Stimulated activated CD8-positive, alpha-beta memory T cell treated with anti-CD3 and anti-CD28 coated beads, Interleukin-4, amount 100 ng/mL, for 48 hours (primary cell): ENCODE measurements at places on chromosomes 16 and 17.

GRCh38 chr17:5297245-5297644, 15.2 kb downstream of the RABEP1 start:
- DNase-seq: no peak

DNA sequence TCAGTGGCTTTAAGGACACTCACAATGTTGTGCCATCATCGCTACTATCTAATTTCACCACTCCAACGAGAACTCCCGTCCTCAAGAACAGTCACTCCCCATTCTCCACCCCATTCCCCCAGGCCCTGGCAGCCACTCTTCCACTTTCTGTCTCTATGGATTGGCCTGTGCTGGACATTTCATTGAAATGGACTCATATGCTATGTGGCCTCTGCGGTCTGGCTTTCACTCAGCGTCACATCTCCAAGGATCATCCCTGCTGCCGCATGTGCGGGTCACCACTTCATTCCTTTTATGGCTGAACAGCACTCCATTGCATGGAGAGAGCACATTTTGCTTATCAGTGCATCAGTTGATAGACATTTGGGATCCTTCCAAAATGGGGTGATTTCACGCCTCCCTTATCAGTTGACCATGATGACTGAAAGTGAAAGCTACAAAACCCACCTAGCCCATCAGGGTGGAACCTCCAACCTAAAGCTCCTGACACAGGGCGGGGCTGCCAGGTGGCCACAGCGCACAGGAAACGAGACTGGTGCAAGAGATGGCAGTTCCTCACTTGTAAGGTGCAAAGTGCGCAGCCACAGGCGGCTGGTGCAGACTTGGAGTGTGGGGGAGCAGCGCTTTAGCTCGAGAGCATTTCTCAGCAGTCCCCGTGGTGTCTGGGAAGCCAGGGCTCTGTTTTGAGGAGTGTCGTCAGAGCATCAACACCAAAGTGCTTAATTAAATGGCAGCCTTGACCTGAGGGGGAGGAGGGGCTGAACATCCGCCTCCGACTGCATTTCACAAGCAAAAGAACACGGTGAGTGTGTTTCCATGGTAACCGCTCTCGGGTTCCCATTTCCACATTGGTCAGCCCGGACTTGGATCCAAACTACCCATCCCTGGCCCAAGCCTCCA, 23.8 kb downstream of the COTL1 start:
- DNase-seq: peak; percentile 85

DNA sequence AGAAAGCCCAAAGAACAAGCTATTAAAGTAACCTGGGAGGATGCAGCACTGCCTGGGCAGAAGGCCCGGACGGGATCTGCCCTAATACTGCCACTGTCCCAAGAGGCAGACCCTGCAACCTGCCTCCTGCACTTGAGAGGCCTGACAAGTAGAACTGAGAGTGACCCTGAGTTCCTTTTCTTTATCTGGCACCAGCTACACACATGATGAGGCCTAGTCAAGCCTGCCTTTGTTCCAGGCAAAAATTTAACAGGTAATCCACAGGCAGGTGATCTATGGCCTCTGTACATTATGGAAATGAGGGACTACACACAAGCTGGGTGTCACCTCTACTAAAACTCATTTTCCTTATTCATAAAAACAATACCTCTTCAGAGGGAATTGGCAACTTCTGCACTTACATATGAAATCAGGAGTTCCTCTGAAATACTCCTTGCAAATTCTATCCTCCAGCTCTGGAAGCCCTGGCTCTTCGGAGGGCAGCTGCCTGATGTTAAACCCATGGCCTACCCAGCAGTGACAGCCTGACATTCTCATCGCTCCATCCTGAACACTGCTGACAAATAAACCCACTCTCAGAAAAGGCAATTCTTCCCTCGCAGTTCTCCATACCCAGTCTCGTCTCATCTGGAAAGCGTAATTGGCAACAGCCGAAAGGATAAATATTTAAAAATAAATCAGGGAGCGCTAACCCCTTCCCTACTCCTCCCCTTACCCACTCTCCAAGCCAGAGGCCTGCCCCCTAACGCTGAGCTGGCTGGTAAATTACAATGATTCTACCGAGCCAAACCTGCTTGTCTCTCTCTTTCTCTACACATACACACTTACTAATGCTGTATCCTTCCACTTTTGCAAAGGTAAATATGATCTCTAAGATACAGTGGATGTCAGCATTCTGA, 2.5 kb upstream of the ZFHX3 start:
- DNase-seq: no peak

GRCh38 chr16:67406111-67406971, 9.9 kb downstream of the ZDHHC1 start:
- no peak for DNase-seq

DNA sequence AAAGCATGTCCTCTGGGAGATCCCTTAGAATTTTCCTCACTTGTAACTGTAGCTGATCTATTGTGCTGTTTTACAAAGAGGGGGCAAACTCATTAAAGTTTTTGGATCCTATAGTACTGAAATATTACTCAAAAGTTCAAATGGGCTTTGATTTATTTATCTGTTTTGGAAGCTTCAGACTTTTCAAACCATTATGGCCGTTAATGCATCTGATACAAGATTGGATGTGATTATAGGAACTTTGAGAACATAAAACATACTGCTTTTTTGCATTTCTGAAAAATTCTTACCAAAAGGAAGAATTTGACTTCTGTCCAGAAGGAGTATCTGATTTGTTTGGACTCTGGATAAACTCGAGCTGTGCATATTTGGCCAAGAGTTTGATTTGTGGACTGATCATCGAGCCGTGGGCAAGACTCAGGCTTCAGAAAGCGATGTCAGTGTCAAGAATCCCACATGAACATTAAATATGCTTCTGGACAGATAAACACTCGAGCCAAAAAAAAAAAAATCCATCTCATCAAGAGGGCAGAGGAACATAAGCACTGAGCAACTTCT, 8.2 kb upstream of the MARCHF10 start:
- DNase-seq: no peak

- DNase-seq: no peak
Observed at GRCh38 chr16:11674001-11674817, 6.0 kb downstream of the SNN start.

GRCh38 chr17:48162946-48163506, 55.5 kb downstream of the SNX11 start:
- no peak for DNase-seq

DNA sequence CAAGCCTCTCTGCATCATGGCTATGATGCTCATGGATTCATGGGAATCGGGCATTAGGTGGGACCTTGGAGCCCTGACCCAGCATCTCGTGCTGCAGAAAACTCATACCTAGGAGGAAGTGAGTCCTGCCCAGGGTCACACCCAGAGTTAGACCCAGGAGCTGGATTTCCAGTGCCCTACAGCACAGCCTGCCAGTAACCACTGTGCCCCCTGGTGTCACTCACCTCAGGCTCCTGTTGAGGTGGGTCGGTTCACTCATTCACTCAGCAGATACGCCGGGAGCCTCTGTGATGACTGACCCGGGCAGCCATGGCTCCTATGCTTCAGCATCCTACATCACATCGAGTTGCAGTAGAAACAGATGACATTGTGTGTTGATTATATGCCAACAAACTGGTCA, 143.4 kb downstream of the MSI2 start:
- DNase-seq: no peak

GRCh38 chr16:53704445-53704813, 473 bp downstream of the FTO start:
- no peak for DNase-seq
